ENCODE measurements at places on chromosomes 1 and 21.

DNA sequence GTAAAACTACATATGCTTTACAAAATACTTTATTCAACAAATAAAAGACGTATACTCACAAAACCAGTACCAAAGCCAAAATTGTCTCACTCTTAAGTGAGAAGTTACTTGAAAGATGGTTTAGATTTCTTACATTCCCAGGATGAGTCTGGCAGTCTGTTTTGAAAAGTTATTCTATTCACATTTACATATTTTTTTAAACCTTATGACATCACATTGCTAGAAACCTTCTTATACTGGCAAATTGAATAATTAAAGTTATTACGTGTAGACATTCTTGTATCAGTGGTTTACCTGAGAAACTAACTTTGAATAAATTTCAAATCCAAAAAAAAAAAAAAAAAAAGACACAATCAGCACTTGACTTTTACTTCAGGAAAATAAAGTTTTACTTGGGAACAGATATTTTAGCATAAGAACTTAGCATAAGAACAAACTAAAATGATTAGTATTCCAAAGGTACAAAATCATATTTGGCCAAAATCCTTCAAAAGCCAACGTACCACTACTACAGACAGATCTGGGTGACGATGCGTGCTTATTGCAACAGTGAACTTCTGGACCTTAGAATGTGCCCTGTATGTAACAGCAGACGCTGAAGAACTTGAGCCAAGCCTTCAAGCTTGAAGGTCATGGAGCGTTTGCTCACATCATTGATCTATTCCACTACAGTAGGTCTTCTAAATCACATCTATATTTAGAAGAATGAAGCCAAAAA is 2.5 kb downstream of the CDC42BPA start:
- DNase-seq: no peak

- DNase-seq: peak; percentile 20
These were observed 214.5 kb downstream of the VAV3 start for GRCh38 chr1:107750364-107750959.

DNA sequence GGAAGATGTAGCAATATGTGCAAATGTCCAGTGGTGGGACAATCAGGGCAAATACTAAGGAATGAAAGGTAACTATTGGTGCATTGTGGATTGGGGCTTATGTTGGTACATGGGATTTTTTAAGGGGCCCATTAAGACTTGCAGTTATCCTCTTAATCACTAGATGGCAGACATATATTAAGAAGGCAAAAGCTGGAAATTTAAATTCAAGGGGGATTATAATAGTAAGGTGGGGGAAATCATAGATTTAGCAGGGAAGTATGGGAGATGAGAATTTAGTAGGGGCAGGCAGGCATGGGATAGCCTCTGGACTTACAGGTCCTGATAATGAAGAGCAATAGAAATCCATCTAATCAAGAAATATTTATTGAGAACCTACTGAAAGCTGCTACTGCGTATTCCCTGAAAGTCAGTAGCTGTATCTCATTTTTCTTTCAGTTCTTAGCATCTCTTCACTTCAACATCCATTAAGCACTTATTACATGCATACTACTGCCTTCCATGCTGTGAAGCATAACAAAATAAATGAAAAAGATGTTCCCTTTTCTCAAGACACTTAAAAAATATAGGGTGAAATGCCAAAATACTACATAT is 251.8 kb downstream of the CRB1 start:
- DNase-seq: no peak

DNA sequence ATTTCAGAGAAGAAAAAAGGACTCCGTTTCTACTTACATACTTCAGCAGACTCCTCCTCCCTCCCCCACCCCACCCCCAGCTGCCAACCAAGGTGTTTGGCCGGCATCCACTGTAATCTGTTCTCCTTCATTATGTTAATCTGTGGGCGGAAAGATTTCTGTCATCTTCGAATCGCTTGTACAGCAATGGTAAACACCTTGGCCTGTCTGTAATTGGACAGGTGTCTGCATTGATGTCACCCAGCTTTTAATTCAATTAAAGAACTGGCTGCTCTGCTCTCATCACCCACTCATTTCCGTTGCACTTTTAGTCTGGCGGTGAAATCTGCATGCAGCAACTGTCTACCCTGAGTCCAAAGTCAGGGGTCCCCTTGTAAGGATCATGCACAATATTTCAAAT is 368.6 kb downstream of the USH2A start:
- no peak for DNase-seq

GRCh38 chr1:92961131-92961895 is at the start of gene DIPK1A:
DIPK1A (minus strand) TSS chr1:92961462; CDS start chr1:92961429, 33 bp downstream.
- DNase-seq: no peak

DNA sequence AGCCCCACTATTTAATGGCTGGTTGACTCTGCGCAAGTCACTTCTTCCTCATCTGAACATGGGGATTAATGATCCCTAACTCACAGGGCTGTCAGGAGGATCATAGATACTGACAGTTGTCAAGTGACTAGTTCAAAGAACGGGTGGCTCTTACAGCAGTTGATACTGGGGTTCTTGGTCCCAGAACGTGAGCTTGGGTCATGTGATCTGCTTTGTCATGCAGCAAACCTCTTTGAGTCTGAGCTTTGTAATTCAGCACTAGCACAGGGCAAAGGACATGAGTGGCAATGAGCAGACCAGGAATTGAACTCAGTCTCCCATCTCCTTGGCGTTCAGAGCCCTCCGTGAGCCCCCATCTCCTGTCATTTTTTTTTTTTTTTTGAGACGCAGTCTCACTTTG is 64.4 kb downstream of the TRABD2B start:
- no peak for DNase-seq

All from HFF-Myc (cell line).